ENCODE measurements at places on chromosomes 3 and 15. TPM values are rescaled to one million over a fixed set of nuclear protein-coding genes. Genes with fewer than 3 reads are reported as not detected.

DNA sequence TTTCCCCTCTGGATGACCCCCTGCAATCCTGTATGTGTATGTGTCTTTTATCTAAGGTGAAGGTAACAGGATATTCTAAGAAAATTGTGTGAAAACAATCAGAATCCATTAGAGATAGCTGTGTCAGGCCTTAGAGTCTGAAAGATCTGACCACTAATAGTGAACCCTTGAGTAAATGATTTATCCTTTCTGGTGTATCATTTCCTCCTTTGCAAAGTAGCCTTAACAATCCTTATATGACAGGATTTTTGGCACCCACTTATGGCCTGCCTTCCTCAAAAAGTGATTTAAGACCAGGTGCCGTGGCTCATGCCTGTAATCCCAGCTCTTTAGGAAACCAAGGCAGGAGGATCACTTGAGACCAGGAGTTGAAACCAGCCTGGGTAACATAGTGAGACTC, 110.2 kb downstream of the RBPMS2 start:
- no peaks in the 10 kb centered on the region for H3K4me1 ChIP-seq
- no peaks in the 10 kb centered on the region for H3K27me3 ChIP-seq
- H3K27ac ChIP-seq = no peak overlapping the region
- no peaks in the 10 kb centered on the region for H3K36me3 ChIP-seq
- no peak overlapping the region for H3K4me3 ChIP-seq
- DNase-seq = no peak

- H3K4me3 ChIP-seq = no peak overlapping the region
- no peaks in the 10 kb centered on the region for H3K36me3 ChIP-seq
- H3K27ac ChIP-seq = no peak overlapping the region
- no peaks in the 10 kb centered on the region for H3K27me3 ChIP-seq
- DNase-seq = no peak
- peaks cover 8% of the 10 kb centered on the region for H3K4me1 ChIP-seq
Observed at GRCh38 chr3:56823421-56823926, 21.7 kb upstream of the ARHGEF3 start.

Gene NPAP1
- 0.35 TPM for total RNA-seq

- H3K4me1 ChIP-seq = no peaks in the 10 kb centered on the region
- no peaks in the 10 kb centered on the region for H3K36me3 ChIP-seq
- H3K27ac ChIP-seq = no peak overlapping the region
- no peaks in the 10 kb centered on the region for H3K27me3 ChIP-seq
- no peak for DNase-seq
- H3K4me3 ChIP-seq = no peak overlapping the region
Observed at GRCh38 chr3:68057637-68058320, 403.4 kb upstream of the SUCLG2 start.

GRCh38 chr15:90286678-90287077, 21.2 kb downstream of the NGRN start:
- no peak overlapping the region for H3K27ac ChIP-seq
- no peaks in the 10 kb centered on the region for H3K27me3 ChIP-seq
- DNase-seq = no peak

DNA sequence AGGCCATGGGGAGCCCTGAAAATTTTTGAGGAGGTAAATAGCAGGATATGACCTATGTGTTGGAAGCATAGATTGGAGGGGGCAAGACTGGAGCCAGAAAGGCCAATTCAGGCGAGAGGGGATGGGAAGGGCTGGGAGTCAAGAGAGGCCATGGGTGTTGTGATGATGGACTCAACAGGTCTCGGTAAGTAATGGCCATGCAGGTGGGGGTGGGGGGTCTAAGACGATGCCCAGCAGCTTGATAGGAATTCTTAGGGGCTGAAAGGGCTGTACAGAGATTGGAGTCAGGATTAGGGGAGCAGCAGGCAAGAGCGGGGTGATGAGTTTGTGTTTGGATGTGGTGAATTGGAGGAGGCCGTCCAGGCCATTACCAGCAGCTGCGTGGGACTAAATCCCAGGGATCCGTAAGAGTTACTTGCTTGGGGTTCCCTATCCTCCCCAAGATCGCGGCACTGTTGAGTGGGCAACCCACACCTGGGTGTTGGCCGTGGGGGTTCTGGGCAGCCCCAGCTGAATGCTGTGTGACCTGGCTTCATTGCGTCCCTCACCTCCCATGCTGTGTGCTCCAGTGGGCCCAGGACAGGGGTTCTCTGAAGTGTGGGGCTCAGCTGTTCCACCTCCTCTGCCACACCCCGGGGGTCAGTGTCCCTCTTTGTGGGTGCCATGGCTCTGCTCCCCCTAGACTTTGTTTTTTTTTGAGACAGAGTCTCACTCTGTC, 41.8 kb upstream of the CHRNB4 start:
- no peak overlapping the region for H3K27ac ChIP-seq
- no peaks in the 10 kb centered on the region for H3K27me3 ChIP-seq
- no peaks in the 10 kb centered on the region for H3K4me1 ChIP-seq
- H3K4me3 ChIP-seq = no peak overlapping the region
- DNase-seq = no peak
- H3K36me3 ChIP-seq = no peaks in the 10 kb centered on the region

DNA sequence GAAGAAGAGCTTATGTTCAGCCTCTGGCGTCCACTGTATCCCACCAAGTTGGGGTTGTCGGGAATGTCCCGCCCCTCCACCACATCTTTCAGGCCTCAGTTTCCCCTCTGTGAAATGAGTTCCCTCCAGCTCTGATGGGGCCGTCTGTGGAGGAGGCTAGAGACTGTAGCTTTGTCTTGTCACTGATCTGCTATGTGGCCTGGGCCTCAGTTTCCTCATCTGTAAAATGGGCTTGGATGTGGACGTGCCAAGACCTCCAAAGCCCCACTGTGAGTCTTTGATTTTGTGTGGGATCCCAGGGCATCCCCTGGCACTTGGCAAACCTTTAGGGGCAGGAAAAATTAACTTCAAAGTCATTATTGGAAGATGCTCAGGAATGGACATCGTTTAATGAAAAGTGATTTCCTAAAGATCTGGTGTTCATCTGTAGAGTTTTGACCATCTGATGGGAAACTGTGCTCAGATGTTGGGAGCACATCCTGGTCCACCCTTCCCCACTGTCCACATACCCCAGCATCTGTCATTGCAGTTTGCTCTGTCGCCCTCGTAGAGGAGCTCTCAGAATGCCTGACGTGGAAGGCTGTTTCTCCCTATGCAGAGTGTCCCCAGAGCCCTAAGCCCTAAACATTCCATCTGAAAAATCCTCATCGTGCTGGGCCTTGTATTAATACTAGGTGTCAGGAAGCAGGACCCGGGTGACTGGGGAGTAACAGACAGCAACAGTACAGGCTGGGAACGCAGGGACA, 28.5 kb downstream of the SLC6A6 start:
- no peak for DNase-seq
- no peaks in the 10 kb centered on the region for H3K4me1 ChIP-seq
- H3K27me3 ChIP-seq = no peaks in the 10 kb centered on the region

- H3K4me3 ChIP-seq = no peak overlapping the region
- no peak for DNase-seq
- H3K4me1 ChIP-seq = no peaks in the 10 kb centered on the region
- H3K36me3 ChIP-seq = no peaks in the 10 kb centered on the region
- H3K27me3 ChIP-seq = no peaks in the 10 kb centered on the region
Observed at GRCh38 chr15:71080705-71081104, 34.6 kb upstream of the THSD4 start.

Gene CCNB2
- total RNA-seq = 0.92 TPM

Gene TMCO5A
- not detected for total RNA-seq

- DNase-seq = no peak
- no peaks in the 10 kb centered on the region for H3K4me1 ChIP-seq
- H3K36me3 ChIP-seq = no peaks in the 10 kb centered on the region
- H3K27ac ChIP-seq = no peak overlapping the region
- no peaks in the 10 kb centered on the region for H3K27me3 ChIP-seq
Observed at GRCh38 chr3:132963786-132964185, 74.4 kb upstream of the TMEM108 start.

DNA sequence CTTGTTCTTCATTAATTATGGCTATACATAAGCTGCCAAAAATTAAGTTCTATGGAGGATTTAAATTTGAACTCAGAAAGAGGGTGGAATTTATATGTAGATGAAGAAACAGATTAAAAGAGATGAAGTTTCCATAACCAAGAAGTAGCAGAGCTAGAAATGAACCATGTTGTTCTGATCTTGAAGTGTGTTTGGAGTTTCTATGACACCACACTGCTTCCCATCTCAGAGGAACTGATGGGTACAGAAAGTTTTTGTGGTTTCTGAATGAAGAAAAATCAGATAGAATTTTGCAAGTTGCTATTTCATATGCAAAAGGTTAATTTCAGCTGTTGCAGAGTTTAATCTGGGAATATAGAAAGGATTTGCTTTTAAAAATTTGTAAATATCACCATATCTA, 710.3 kb downstream of the PDCD6IP start:
- no peaks in the 10 kb centered on the region for H3K4me1 ChIP-seq
- H3K27me3 ChIP-seq = no peaks in the 10 kb centered on the region
- no peak overlapping the region for H3K27ac ChIP-seq
- no peak overlapping the region for H3K4me3 ChIP-seq
- H3K36me3 ChIP-seq = no peaks in the 10 kb centered on the region

DNA sequence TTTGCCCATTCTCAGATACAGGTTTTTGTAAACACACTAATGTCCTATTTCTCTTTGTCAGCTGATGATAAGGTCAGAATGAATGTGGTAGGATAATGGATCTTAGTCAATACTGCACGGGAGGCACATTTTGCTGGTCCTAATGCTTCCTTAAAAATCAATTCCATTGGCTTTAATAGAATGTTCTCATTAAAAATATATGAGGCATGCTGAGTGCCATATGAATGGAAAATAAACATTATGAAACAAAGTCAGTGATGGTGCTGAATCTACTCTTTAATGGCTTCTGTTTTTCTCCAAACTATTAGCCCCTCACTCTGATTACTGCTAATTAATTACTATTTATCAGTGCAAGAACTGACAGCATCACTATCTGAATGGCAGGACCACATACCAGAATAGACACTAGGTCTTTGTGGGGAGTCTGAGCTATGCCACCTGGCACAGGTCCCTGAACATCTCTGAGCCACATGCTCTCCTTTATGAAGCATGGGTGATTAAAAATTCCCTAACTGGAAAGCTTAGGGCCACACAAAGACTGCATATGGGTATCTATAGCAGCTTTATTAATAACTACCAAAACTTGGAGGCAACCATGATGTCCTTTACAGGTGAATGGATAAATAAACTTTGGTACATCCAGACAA, 278.9 kb downstream of the MEX3B start:
- DNase-seq = no peak
- no peaks in the 10 kb centered on the region for H3K27me3 ChIP-seq
- H3K27ac ChIP-seq = no peak overlapping the region
- H3K36me3 ChIP-seq = no peaks in the 10 kb centered on the region
- no peaks in the 10 kb centered on the region for H3K4me1 ChIP-seq
- no peak overlapping the region for H3K4me3 ChIP-seq

Gene CPEB1
- 1.00 TPM for total RNA-seq

Gene BHLHE40
- total RNA-seq = 19.3 TPM

GRCh38 chr15:82572986-82573385, 32.7 kb upstream of the RPS17 start:
- no peak for DNase-seq
- H3K27ac ChIP-seq = no peak overlapping the region
- no peaks in the 10 kb centered on the region for H3K36me3 ChIP-seq
- H3K4me3 ChIP-seq = no peak overlapping the region
- H3K4me1 ChIP-seq = no peaks in the 10 kb centered on the region

Gene NMNAT3
- total RNA-seq = 8.7 TPM

Gene ANKRD63
- total RNA-seq = not detected

GRCh38 chr3:21912711-21913110, 161.7 kb upstream of the ZNF385D start:
- H3K4me1 ChIP-seq = no peaks in the 10 kb centered on the region
- H3K27me3 ChIP-seq = no peaks in the 10 kb centered on the region
- no peak for DNase-seq
- H3K4me3 ChIP-seq = no peak overlapping the region

GRCh38 chr3:42750834-42751233, 22.2 kb downstream of the CCDC13 start:
- H3K27me3 ChIP-seq = no peaks in the 10 kb centered on the region
- H3K4me1 ChIP-seq = peaks cover 2% of the 10 kb centered on the region
- no peak for DNase-seq

DNA sequence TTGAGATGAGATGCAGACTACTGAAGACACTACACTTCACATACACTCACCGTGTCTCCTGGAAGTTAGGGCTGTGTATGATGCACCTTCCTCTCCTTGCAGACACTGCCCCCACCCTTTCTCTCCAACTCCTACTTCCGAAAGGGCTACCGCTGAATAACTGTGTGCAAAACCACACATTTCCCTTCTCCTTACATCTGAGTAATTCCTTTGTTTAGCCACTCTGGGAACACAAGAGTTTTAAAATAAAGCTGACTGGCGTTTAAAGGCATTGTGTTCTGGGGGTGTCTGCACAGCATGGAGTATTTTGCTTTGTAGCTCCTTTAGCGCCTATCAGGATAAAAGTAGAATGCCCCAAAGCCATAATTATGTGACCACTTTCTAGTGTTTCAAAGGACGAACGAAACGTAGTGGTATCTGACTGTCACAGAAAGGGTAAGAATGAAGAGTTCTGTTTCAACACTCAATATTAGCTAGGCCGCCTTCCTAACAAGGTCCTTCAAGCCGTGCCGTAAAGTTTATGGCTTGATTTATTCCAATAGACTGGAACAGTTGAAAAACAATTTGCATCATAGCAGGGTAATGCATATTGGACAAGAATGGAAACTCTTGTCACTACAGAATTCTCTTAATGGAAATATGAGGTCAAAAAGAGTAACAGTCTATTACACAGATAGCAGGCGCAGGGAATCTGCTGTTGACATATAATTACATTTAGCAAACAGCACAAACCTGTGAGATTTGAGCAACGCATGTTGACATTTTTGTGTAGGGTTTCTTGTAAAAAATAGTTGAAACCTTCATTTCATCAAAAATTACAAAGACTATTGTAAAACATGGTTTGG, 619.9 kb downstream of the FOXP1 start:
- no peak overlapping the region for H3K4me3 ChIP-seq
- H3K27ac ChIP-seq = no peak overlapping the region
- H3K36me3 ChIP-seq = no peaks in the 10 kb centered on the region
- DNase-seq = no peak
- no peaks in the 10 kb centered on the region for H3K4me1 ChIP-seq

DNA sequence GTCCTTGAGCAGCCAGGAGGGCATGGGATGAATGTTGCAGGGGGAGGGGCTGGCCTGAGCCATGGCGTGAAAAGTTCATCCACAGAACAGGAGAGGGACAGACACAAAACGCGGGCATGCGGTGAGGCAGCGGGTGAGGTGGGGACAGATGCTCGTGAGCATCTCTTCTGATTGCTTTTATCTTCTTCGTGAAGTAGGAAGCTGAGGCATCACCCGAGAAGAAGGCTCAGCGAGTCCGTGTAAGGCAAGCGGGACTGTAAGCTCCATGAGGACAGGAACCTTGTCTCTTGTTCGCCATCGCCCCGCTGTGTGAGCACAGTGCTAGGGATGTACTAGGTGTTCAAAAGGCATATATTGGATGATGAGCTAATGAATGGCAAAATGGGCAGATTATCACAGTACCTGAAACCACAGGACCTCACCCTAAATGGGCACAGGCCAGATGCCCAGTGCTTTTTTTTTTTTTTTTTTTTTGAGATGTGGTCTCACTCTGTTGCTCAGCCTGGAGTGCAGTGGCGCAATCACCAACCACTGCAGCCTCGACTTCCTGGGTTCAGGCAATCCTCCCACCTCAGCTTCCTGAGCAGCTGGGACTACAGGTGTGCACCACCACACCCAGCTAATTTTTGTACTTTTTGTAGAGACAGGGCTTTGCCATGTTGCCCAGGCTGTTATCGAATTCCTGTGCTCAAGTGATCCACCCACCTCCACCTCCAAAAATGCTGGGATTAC, 46.8 kb downstream of the CPN2 start:
- H3K4me1 ChIP-seq = no peaks in the 10 kb centered on the region
- H3K27me3 ChIP-seq = no peaks in the 10 kb centered on the region

GRCh38 chr3:142992323-142992722, 9.0 kb upstream of the U2SURP start:
- H3K4me1 ChIP-seq = no peaks in the 10 kb centered on the region
- no peaks in the 10 kb centered on the region for H3K36me3 ChIP-seq
- no peak for DNase-seq
- H3K4me3 ChIP-seq = no peak overlapping the region
- H3K27me3 ChIP-seq = no peaks in the 10 kb centered on the region
